ENCODE measurements at places on chromosomes 16 and 17. TPM values are rescaled to one million over a fixed set of nuclear protein-coding genes. Genes with fewer than 3 reads are reported as not detected.

Gene PRR29
- not detected for total RNA-seq

Gene ZSCAN10
- total RNA-seq: not detected

Gene TEX19
- total RNA-seq: not detected

Gene TSR1
- 31.5 TPM for total RNA-seq

Gene CMTM2
- total RNA-seq: not detected

Gene TPSG1
- not detected for total RNA-seq

Gene SLC25A10
- total RNA-seq: 6.5 TPM

Gene ARHGDIG
- total RNA-seq: not detected

Gene LGALS9B
- total RNA-seq: not detected
